HT-29 (cell line): ENCODE measurements at places on chromosomes 13 and 19. TPM values are rescaled to one million over a fixed set of nuclear protein-coding genes. Genes with fewer than 3 reads are reported as not detected.

CD37 gene
- not detected in 2 replicates for total RNA-seq

FFAR1 gene
- total RNA-seq, result not detected in 2 replicates

TOMM40 gene
- 467 and 469 TPM in 2 replicates for total RNA-seq

CCDC169 gene
- total RNA-seq, result not detected in 2 replicates

IGFL3 gene
- not detected in 2 replicates for total RNA-seq
